ENCODE measurements at places on chromosomes 1 and 21.

DNA sequence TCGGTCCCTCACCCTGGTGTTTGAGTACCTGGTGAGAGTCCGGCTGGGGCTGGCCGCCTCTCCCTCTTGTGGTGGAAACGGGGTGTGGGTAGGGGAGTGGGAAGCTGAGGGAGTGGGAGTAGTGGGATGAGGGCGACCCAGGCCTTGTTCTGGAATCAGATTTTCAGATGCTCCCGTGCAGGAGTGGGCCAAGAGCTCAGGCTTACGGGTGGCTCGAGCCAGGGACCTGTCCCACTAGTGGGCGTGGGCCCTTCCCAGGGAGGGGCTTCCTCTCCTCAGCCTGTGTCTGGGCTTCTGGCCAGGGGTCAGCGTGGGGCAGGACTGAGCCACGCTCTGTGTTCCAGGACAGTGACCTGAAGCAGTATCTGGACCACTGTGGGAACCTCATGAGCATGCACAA is 22.0 kb downstream of the CDK18 start:
- no peak for DNase-seq

GRCh38 chr1:116164604-116165368 is 53.6 kb downstream of the MAB21L3 start:
- DNase-seq, result no peak

GRCh38 chr21:42226626-42227025 is 7.7 kb downstream of the ABCG1 start:
- DNase-seq, result no peak

DNA sequence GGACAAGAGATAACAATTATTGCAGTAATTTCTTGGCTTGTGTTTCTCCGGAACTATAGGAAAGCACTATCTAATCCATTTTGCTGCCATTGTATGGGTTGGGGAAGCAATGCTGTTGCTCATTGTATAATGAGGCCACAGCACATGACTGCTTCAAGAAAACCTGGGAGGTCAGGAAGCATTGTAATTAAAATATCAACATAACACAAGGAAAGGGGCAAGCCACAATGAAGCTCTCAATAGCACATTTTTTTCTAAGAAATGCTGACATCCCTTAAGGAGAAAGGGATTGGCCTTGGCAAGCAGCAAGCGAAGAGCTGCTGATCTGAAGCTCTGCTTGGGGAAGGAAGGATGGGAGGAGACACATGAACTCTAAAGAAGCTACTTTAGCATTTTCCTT is 44.0 kb downstream of the PLPP3 start:
- no peak for DNase-seq

- DNase-seq, result peak; percentile 78
Observed at GRCh38 chr1:35769188-35769758, 505 bp downstream of the CLSPN start.

- DNase-seq, result no peak
Observed at GRCh38 chr1:78839704-78840277, 166.7 kb downstream of the ADGRL4 start.
